Suprapubic skin (tissue), 4 donors: ENCODE measurements at places on chromosomes 2 and 18. TPM values are rescaled to one million over a fixed set of nuclear protein-coding genes. Genes with fewer than 3 reads are reported as not detected.
A peak's percentile ranks its signal among the peaks of the same experiment; 100 is the strongest.

- no peak for DNase-seq
These were observed at the start of gene MAP3K19 for GRCh38 chr2:135047300-135047699. Gene MAP3K19, minus strand, starts transcription at chr2:135047447. Its CDS starts 22,800 bp downstream, at chr2:135024647.

GRCh38 chr2:4597400-4597799, 894.0 kb downstream of the DCDC2C start:
- no peak for DNase-seq

The E2F6 gene
- 9.3 TPM for total RNA-seq

DNA sequence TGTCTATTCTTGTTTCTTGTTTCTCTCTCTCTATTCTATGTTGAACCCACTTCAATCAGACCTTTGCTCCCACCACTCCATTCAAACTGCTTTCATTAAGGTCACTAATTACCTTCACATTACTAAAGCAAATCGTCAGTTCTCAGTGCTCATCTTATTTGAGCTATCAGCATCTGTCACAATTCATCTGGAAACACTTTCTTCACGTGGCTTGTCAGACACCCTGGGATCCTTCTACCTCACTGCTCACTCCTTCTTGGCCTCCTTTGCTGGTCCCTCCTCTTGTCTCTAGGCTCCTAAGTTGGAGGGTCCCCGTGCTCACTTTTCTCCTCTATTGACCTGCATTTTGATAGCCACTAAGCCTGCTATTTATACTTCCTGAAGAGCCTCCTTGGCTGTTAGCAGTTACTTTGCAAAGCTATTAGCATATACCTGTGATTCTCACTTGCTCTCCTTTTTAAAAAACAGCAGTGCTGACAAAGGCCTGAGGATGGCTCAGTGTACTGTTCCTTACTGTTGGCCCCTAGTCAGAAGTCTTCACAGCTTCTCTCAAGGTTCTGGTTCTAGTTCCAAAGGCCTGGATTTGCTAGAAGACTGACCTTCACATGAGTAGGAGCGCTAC, 80.2 kb downstream of the PLEKHM3 start:
- no peak for DNase-seq

GRCh38 chr2:42141687-42142546, 27.2 kb upstream of the EML4 start:
- peak; percentile 81 for DNase-seq

DNA sequence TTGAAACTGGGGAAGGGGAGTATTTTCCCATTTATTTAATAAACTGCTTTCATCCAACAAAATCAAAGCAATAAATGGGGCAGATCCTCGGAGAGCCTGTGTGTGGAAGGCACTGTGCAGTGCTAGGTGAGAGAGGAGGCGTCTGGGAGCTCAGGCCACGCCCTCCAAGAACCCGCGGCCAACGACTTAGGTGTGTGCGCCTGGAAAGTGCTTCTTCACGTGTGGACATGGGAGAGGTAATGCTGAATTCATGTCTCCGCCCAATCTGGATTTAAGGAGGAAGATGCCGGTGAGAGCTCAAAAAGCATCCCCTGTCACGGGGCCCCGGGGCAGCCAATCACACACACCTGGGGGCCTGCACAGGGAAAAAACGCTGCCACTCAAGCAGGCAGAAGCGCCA, 77.4 kb downstream of the HDAC4 start:
- DNase-seq = no peak

GRCh38 chr2:235034265-235035118, 82.7 kb downstream of the SH3BP4 start:
- no peak for DNase-seq

DNA sequence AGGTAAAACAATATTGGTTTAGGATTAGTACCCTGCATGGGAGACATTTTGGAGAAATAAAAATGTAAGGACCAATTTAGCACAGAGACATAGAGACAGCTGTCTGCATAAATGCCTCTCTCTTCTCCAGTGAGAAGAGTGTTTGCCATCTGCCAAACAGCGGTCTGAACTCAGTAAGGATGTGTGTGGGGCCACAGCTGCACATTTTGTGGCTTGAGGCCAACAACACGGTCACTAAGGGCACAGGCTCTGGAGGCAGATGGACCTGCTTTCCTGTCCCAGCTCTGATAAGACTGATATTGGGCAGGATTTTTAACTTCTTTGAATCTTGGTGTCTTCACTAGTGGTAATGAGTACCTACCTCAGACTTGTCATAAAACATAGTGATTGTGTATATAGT, 10.2 kb downstream of the ZBTB14 start:
- no peak for DNase-seq

DNA sequence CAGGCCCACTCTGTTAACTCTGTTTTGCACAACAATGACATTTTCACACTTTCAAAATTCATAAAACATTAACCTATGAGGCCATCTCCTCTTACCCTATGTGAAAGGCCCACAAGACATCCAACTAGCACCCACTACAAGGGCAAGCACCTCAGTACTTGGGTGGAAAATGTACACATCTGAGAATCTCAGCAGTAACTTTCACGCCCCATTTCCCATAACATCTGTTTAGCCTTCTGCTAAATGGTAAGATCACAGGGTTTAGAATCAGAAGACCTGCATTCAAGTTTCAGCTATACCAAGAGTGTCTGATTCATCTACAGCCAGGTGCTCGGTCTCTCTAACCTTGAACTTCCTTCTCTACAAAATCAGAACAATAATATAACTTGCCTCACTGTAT, 89.2 kb downstream of the SP100 start:
- no peak for DNase-seq
